ENCODE measurements at places on chromosomes 4 and X. TPM values are rescaled to one million over a fixed set of nuclear protein-coding genes. Genes with fewer than 3 reads are reported as not detected.

- DNase-seq: no peak
Measured at GRCh38 chr4:45679411-45679810, 444.4 kb downstream of the GABRG1 start.

- no peak for DNase-seq
Measured at GRCh38 chr4:44493924-44494323, 45.3 kb upstream of the KCTD8 start.

- DNase-seq: no peak
Measured at GRCh38 chr4:154368060-154368459, 123.5 kb downstream of the DCHS2 start.

TBX22 gene
- not detected for total RNA-seq

DNA sequence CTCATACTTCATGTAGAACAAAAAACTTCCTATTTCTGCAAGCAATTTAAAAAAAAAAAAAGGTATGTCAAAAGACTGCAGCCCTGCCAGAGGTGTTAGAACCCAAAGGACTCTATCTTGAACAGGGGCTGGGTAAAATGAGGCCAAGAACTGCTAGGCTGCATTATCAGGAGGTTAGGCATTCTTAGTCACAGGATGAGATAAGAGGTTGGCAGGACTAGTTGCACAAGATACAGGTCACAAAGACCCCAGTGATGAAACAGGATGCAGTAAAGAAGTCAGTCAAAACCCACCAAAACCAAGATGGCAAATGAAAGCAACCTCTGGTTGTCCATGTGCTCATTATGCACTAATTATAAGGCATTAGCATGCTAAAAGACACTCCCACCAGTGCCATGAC lies 104.1 kb downstream of the ANOS1 start:
- no peak for DNase-seq

DNA sequence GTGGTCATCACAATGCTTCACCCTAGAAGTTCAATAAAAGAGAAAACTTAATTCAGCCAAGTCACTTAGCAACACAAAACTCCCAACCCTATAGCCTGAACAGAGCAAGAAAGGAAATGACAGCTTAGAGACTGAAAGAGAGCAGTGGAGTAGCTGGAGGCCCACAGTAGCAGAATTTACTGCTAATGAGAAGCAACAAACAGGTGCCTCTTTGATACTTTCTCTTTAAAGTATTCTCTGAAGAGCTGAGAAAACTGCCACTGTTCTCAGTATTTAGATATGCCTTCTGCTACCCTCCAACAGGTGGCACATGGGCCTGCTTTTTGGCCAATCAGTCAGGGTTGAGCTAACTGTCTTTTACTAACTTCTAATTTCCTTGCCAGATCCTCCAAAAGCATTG lies 240.0 kb downstream of the GPC3 start:
- DNase-seq: no peak

GRCh38 chrX:74531081-74531480 lies 83.3 kb downstream of the RLIM start:
- no peak for DNase-seq

DNA sequence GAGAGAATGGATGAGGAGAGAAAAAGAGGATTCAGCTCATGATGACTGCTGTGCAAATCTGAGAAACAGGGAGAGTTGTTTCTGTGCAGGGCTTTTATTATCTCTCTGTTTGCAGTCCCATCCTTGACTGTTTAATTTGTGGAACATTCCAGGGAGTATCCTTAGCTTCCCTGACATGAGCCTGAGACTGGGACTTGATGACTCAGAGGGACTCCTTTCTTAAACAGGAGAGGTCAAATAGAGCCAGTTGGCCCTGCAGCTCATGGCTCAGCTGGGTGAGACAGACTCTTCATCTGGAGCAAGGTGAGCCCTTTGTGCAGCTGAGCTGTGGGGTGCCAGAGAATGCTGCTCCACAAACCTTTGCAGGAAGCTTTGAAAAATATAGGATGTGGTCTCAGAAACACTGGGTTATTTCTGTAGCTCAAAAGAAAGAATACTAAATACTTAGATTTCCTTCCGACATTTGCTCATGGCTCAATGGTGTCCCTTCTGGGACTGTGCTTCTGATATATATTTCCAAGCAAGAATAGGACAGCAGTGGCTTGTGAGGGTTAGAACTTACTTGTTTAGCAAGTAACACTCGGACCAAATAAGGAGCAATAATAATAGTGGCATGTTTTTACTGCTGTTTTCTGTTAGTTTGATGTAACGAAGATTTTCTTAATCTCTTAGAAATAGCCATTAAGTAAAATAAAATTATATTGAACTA lies 14.5 kb downstream of the ARHGAP24 start:
- no peak for DNase-seq

DNA sequence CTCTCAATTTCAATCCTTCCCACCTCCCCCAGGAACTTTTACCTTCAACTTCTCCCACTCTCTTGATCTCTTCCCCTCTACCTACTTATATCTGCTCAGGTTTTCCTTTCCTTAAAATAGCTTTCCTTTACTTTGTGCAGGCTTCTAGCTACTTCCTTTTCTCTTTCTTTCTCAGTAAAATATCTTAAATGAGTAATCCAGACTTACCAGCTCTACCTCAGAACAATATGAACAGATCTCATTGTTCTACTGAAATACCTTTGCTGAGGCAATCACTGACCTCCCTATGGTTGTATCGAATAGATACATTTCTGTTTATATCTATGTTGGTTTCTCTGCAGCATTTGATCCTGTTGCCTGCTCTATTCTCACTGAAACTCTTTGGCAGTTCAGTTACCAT lies 86.7 kb upstream of the WDR44 start:
- no peak for DNase-seq

MAGEB2 gene
- not detected for total RNA-seq

All from upper lobe of left lung (tissue), 6 donors.